ENCODE measurements at places on chromosomes 2 and 18. TPM values are rescaled to one million over a fixed set of nuclear protein-coding genes. Genes with fewer than 3 reads are reported as not detected.

Gene TRIM54
- not detected for total RNA-seq

Gene SLC66A2
- 31.1 TPM for total RNA-seq

Gene CFC1
- not detected for total RNA-seq

Gene KATNAL2
- 4.6 TPM for total RNA-seq

Gene NHEJ1
- 10.3 TPM for total RNA-seq

Gene KIF1A
- total RNA-seq, result not detected
